ENCODE measurements at places on chromosomes 12 and 14.

GRCh38 chr12:120939523-120939922, 35.4 kb upstream of the SPPL3 start:
- no peak for DNase-seq

DNA sequence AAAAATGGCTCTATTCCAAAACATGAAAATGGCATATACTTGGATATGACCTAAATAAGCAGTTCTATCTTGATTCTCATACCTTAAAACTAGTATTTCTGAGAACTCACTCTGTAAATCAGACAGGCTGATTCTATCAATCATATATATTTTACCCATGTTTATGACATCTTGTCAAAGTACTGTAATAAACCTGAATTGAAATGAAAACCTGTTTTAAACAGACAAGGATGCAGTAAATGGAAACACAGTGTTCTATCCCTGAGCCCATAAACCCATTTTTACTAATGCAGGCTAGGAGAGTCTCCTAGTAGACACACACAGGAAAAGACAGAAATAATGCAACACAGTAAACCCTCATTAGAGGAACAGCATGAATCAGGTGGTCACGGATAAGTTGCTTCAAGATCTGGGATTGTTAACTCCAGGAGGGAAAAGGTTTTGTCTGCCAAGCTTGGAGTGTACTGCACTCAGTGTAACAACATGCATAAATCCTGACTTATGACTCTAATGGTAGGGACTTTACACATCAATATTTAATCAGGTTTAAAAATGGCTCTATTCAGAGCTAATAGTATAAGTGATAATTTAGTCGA, 93.6 kb upstream of the CPNE8 start:
- no peak for DNase-seq

DNA sequence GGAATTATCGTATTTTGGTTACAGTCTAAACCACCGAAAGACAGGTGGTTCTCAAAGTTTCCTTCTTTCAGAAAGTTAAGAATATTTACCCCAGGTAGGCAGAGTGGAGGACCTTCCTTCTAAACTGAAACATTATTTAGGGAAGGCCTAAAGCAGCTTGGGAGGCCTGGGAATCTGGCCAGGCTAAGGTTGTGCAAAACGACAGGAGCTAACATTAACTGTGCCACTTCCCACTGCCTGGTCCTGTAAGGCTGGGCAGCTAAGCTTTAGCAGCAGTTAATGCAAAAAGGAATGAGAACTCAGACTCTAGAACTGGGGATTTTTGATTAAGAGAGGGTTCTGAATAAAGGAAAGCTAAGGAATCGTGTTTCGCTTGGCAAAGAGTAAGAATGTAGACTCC, 82.6 kb downstream of the SLCO1A2 start:
- no peak for DNase-seq

- DNase-seq: no peak
Measured at GRCh38 chr12:124428792-124429281, 133.9 kb downstream of the RFLNA start.

DNA sequence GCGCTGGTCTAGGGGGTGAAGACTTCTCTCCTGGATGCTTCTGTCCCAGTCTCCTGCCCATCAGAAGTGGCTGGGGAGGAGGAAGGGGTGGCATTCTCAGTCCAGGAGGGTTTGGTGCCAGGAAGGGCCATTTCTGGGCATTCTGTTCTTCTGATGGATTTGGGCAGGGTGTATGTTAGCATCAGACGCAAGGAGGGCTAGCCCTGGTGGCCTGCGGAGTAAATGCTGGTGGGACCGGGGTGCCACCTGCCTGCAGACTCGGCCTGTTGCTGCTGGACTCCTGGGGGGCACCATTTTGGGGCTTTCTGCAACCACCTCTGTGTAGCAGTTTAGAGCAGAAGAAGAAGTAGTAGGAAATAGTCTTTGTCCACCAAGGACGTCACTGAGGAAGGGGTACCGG, 31.7 kb downstream of the AACS start:
- DNase-seq: no peak

GRCh38 chr14:50528000-50528399, 4.4 kb downstream of the MAP4K5 start:
- DNase-seq: no peak
